ENCODE measurements at places on chromosomes 4 and X.
A peak's percentile ranks its signal among the peaks of the same experiment; 100 is the strongest.

DNA sequence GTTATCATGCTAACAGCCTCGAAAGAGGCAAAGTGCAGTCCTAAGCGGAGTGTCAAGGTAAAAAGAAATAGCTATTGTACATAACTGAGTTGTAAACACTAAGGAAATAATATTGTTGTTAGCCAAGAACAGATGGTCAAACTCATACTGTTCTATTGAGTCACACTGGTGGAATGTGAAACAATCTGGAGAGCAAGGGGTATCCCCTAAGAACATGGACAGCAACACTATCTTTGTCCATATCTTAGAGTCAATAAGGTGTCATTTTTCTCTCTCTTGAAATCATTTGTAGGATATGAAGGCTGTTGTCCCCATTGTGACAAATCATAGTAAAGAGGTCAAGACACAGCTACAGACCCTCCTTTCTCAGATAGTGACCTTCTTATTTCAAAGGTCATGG, 4.5 kb upstream of the PDGFC start:
- DNase-seq = peak; percentile 83

GRCh38 chr4:101089168-101089567, 258.2 kb downstream of the PPP3CA start:
- no peak for DNase-seq

GRCh38 chrX:7145454-7145853, 2.1 kb upstream of the STS start:
- DNase-seq = no peak

DNA sequence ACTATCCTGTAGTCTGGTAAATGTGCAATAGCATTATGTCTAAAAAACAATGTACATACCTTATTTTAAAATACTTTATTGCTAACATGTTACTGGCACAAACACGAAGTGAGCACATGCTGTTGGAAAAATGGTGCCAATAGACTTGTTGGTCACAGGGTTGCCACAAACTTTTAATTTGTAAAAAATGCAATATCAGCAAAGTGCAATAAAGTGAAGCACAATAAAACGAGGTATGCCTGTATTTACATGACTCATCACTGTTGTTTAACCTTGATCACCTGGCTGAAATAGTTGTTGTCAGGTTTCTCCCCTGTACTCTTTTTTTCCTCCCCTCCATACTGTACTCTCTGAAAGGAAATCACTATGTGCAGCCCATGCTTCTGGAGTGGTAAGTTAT, 56.5 kb downstream of the KLF8 start:
- no peak for DNase-seq

DNA sequence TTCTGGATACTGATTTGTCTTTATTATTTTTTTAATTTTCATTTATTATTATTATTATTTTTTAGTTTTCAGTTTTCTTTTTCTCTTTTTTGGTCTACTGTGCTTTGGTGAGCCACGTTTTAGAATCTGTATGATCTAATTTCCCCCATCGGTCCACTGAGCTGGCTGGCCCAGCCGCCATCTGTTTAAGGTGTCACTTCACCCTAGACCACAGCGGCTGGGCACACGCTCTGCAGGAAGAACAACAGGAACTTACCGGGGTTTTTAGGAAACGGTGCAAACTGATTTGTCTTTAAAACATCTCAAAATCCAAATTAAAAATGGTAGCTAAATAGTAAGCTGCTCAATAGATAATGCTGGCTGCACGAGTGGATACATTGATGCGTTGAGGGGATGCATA, 48.8 kb upstream of the AMOT start:
- DNase-seq = no peak

DNA sequence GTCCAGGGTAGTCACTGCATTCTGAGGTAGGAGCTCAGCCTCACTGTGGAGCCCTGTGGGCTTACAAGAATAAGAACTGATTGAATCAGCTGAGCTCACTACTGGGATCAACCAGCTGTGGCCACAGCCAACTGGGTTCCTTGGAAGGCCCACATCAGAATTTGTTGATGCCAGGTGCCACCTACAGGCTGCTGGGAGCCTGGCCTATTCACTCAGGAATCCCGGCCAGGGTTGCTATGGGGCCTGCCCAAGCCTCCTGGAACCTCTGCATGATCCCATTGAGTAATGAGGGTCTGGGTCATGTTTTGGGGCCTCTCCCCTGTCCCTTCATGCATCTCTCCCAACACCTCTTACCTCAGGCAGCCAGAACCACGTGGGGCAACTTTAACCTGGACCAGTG, 53.9 kb upstream of the KIAA1210 start:
- no peak for DNase-seq

- DNase-seq = no peak
Measured at GRCh38 chr4:1359144-1359501, 12.1 kb downstream of the UVSSA start.

DNA sequence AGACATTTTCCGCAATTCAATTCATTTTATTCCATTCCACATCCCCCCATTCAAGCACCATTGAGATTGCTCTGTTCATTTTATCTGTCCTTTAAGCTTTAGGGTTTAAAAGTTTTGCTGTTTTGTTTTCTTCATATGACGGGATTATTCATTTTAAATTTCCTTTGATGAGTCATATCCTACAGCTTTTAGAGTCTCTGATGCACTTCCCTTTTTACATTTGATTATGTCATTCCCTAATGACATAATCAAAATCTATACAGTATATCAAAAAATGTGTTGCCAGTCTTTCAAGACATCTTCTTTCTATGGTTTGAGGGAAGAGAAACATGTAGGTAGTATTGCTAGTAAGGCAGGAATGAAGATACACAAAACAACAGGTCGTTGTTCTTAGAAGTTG, 456.3 kb downstream of the PDGFC start:
- no peak for DNase-seq

- no peak for DNase-seq
Measured at GRCh38 chr4:1625600-1626138, 58.4 kb downstream of the FAM53A start.

GRCh38 chrX:134603806-134604700, 54.2 kb downstream of the PLAC1 start:
- DNase-seq = peak; percentile 81

- DNase-seq = no peak
Measured at GRCh38 chrX:129461801-129462456, 61.4 kb downstream of the SMARCA1 start.

DNA sequence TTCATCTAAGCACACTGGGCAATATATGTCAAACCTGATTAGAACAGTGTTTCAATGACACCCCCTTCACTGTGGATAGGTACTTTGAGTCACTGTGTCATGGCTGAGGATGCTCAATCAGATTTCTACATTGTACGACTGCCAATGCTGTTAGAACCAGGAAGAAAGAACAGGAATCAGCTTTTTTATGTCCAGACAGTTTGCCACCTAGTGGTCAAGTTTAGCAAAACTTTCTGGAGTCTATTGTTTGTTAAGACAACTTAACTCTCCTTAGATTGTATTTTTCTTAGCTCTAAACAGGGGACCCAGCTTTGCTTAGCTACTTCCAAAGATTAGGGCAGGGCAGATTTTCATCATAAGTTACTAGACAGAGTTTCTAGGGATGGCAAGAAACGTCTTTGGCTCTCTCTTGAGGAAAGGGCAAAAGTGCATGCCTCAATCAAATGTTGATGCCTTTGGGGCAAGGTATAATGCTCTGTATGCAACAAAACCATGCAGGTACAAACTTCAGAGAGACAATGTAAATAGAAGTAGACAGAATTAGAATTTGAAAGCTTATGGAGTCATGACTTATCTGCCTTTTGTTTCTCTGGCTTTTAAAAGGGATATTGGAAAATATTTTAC, 40.5 kb upstream of the BMP3 start:
- DNase-seq = peak; percentile 37

DNA sequence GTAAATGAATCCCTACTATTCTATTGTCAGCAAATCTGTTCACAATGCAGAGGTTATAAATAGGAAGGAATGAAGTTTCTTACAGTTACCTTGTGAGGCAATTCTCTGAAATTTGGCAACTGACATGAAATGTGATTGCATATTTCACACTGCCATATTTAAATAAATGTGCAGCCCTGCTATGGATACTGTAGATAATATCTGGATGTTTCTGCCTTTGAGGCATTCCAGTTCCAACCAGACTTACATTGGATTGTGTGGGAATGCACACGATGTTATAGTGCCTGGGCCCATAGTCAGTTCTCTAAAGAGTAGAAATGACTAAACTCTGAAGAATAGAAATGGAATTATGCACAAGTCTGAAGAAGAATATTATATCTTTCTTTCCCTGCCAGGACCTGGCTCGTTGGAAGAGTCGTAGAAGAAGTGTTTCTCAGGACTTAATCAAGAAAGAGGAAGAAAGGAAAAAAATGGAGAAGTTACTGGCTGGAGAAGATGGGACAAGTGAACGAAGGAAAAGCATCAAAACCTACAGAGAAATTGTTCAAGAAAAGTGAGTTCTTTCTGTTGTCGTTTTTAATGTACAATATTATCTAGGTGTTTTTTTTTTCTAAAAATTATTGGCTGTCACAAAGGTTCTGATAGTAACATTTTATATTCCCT, 102.7 kb downstream of the PHOX2B start:
- no peak for DNase-seq

DNA sequence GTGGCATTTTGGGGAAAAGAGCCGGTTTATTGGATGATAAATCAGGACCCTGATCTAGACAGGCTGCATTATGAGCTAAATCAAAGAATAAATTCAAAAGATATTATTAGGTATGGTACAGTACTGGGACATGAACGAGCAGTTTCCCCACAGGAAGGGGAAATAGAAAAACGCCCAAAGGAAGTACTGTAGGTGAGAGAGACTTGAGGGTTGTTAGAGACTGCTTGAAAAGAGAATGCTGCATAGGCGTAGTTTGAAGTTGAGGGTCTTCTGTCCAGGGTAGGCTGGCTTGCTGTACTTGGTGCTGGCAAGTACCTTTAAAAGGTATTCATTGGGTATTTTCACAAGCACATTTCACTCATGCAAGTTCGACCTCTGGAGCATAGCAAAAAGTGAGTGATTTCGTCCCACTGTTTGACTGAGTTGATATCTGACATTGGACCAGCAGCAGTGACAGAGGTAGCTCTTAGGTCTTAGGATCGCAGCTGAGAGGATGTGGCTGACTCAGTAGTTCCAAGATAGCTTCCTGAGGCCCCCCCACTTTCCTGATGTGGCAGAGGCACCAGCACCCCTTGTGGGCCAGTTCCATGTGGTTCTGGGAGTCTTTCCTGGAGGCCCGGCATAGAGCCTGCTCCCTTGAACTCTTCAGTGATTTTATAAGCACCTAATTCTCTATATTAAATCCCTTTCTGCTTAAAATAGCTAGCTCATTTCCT, 64.3 kb downstream of the TMEM131L start:
- DNase-seq = no peak

DNA sequence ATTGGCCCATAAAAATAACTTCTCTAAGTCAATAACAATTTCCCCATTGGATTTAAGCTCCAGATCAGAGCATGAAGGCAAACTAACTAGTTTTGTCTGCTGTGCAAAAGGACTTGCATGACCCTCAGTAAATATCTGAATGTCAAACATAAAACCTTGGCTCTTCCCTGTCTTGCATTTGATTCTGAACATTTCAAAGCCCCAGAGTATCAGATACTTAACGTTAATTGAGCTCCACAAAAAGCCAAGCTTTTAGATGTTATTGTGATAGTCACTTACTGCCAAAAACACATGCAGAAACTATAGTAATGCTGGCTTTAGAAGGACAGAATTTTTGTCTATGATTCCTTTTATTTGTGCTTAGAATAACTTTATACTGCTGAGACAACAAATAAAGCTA, 664.2 kb downstream of the ADGRL3 start:
- DNase-seq = no peak

DNA sequence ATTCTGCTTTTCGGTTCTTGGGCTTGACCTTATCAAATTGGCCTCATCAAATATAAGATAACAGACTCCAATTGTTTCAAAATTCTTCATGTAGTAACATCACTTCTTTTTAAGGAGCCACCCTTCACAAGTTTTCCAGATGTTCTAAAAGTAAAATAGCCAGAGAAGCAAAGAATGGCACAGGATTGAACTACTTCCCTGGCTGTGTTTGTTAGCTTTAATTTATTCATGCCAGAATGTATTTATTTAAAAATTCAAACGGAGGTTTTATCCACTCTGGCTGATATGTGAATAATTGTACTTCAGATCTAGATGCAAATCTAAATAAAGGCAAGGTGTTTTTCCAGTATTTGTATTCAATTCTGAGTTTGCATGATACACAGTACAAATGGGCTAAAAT, 581.3 kb upstream of the TENM3 start:
- DNase-seq = no peak

DNA sequence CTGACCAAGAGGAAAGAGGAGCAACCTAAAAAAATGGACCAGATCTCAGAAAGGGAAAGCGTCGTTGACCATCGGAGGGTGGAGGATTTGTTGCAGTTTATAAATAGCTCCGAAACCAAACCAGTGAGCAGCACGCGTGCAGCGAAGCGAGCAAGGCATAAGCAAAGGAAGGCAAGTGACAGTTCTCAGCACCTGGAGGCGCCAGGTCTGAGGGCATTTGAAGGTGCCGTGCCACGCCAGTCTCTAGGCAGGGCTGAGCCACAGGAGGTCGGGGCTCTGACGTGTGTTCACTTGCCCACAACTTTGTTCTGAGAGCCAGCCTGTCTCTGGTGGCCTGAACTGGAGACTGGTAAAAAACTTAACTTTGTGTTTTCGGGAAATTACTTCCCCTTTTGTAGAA, 59.7 kb downstream of the TNIP2 start:
- DNase-seq = no peak

DNA sequence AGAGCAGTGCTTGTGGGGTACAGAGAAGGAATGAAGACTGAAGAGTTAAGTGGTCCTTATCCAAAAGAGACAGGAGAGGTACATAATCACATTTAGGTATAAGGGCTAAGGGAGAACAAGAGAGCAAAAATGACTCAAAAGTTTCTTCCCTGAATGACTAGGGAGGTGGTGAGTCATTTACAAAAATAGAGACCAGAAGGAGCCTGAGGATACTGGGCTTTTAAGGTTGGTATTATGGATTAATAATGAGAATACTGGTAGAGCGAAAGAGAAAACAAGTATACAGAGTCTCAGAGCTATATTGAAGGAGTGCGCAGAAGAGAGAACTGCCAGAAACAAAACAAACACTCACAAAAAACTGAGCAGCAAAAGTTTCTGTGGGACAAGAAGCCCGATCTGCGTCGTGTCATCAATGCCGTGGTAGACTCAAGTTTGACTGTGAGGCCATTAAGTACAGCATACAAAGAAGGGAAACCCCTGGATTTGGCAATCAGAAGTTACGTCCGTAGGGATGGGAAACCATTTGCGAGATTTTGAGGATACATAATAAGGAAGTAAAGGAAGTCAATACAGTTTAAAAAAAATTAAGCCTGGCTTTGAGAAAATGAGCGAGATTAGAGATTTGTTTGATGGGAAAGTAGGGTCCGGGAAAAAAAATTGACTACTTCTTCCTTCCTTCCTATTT, 129.1 kb upstream of the STIM2 start:
- DNase-seq = no peak

GRCh38 chr4:167114416-167114971, 119.8 kb downstream of the SPOCK3 start:
- DNase-seq = no peak

- no peak for DNase-seq
Measured at GRCh38 chr4:38591617-38592337, 72.2 kb upstream of the KLF3 start.
